Caudate nucleus (tissue), 63 donors: ENCODE measurements at places on chromosomes 1 and 21.

DNA sequence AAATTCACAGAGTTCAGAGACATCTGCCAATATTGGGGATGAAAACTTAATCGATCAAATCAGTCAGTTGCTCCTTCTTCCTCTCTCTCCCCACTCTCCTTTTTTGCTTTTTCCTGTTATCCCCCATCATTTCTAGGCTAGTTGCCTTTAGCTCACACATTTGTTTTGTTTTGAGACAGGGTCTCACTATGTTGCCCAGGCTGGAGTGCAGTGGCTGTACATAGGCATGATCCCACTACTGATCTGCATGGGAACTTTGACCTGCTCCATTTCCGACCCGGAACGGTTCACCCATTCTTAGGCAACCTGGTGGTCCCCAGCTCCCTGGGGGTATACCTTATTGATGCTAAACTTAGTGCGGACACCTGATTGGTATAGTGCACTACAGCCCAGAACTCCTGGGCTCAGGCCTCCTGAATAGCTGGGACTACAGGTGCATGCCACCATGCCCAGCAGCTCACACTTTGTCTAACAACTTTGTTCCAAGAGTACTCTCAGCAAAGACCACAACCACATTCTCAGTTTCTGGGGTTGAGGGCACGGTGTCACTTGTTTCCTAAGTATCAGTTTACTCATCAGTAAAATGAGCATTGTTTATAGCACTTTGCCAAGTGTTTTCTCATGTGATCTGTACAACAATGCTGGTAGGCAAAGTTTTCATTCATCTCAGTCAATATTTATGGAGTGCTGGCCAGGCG is 6.7 kb upstream of the ELOA start:
- no peak for DNase-seq

DNA sequence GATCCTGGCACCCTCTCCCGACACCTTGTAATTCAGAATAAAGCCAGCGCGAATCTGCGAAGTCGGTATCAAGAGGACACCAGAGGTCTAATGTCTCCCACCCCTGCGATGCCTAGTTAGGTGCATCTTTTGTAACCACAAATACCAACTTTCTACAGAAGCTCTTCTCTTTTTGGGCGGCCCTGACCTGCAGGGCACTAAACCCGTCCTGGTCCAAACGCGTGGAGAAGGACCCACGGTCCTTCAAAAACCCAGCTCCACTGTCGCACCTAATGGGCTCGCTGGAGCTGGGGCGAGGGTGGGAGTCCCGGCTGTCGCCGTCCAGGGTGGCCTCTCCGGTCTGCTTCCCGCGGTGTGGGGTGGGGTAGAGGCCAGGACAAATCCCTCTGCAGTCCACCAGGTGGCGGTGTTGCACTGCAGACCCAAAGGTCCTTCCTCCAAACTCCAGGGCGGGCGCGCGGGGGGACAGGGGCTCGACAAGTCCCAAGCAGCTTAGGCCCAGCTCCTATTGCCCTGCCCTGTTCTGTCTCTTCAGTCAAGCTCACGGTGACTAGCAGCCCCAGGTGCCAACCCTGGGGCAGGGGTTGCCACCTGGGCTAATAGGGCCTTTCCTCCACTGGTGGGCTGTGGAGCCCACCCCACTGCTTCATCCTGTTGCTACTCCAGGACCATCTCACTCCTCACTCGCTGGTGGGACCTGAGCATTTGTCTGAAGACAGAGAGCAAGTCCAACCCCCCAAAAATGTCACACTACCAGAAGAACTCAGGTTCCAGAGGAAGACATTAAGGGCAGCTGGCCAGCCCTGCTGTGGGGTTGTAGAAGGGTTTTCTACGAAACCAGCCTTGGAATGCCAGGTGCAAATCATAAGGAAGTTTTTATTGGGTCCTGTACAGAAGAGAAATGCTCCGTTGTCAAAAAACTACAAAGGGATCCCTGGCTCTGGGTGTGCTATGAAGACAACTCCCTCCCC is 2.8 kb downstream of the HES3 start:
- DNase-seq = no peak

- DNase-seq = no peak
Measured at GRCh38 chr1:48676822-48677221, 99.9 kb downstream of the BEND5 start.

DNA sequence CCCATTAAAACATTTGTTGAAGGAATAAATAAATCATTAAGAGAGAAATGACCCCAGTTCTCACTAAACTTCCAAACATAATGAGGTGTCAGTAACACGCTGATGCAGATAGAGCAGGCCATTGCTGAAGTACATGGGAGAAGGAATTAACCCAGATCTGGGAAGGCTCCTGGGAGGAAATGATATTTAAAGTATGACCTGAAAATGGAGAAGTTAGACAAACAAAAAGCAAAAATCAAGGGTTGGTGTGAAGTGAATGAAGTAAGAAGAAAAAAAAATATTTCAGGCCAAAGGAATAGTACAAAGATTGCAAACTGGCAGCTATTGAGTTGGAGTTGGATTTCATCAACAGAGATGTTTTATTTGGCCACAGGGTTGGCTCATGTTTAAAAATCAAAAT is 71.4 kb downstream of the RGS2 start:
- no peak for DNase-seq

DNA sequence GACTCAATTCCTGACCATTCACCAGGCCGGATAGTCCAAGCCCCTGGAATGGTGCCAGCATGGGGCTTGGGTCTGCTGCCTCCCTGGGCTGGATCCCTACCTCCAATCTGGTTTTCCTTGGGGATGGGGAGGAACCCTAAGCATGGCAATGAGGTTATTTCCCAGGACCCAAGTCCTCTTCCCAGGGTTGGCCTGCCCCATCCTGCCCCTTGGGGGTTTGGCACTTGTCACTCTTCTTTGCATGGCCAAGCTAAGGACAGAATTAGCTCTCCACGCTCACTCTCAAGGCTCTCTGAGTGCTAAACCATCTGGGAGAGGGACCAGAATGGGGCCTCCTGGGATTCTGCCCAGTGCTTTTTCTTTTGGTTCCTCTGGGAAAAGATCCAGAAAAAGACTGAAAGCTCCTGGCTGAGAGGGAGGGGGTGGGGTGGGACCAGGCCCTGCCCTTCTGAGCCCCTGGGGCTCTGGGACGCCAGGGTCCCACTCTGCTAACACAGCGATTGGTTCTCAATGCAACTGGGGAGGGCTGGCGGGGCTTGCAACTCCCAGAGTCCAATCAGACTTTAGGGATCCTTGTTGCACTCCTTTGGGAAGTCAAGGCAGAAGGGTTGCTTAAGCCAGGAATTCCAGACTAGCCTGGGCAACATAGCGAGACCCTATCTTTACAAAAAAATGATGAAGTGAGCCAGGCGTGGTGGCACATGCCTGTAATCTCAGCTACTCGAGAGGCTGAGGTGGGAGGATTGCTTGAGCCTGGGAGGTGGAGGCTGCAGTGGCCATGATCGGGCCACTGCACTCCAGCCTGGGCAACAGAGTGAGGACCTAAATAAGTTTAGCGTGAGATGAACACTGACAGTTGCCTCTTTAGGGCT is 52.7 kb downstream of the DHRS3 start:
- DNase-seq = no peak

GRCh38 chr1:27257155-27257554 is 22.7 kb downstream of the WDTC1 start:
- DNase-seq = no peak

- no peak for DNase-seq
Measured at GRCh38 chr1:26705788-26706311, 10.0 kb downstream of the ARID1A start.

DNA sequence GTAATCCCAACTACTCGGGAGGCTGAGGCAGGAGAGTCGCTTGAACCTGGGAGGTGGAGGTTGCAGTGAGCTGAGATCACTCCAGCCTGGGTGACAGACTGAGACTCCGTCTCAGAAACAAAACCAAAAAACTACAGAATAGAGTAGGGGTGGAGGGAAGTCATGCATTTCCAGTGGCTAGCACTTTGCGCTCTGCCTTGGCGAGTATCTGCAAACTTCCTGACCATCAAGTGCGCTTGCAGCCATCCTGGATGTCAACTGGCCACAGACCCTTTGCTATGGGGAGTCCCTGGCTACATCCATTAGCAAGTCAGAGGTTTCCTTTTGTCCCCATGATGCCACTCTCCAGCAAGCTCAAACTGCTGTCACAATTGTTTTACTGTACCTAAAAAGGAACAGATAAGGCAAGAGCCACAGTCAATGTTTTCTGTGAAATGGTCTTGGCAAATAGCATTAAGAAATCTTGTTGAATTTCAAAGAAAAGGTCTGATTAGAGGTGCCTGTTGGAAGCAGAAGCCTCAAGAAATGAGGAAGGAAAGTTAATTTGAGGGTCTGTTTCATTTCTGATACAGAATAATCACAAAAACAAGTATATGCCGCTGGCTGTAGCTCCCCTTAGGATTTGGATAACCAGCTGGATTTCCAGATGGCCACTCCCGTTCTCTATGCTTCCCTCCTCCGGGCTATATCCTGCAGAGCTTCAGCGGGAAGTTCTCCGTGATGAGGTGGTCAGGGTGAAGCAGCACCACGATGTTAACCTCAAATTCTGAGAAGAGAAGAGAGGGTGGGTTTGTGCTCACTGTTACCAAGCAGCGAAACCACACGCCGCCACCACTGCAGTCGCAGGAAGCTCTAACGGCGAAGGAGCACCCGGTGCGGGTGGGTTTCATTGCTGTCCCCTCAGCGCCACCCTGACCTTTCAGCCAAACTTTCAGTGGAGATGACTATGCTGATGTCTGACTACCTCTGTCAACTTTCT is 42.0 kb downstream of the VPS26C start:
- DNase-seq = no peak

DNA sequence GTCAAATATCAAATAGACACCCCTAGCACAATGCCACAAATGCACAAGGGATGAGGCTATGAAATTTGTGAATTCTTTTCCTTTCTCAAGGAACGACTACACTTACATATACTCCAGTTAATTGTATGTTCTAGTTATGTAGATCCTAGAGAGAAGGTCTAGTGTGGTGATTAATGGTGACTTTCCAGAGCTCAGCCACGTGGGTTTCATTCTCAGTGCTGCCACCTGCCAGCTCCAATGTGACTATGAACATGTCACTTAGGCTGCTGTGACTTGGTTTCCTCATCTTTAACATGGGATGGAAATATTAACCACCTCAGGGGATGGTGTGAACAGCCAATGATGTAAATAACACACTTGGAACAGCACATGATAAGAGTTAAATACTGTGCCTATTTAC is 138.3 kb downstream of the APP start:
- DNase-seq = no peak

DNA sequence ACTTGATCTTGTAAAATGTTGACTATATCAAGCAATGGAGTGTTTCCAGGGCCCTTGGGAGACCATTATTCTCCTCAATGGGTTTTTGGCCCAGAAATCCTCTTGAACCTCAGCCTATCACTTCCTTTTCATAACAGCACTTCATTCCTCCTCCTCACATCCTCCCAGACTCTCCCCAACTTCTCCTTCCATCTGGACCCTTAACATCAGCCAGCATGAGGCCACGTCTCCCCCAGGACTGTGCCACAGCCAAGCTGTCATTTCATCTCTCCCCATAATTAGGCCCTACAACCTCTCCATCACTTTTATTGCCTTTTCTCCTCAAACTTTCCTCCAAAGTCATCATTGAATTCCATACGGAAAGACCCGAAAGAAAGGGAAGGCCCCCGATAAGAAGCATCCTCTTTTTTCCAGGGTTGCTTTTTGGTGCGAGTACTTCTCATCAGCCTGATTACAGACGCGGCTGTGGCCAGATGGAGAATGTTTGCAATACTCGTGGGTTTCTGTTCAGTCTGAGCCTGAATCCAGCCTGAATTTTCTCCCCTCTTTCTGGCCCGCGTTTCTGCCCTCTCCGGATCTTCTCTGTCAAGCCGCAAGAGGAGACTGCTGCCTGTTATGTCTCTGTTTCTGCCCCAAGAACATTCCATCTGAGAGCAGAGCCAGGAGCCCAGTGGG is 52.7 kb upstream of the SLC25A33 start:
- DNase-seq = no peak

DNA sequence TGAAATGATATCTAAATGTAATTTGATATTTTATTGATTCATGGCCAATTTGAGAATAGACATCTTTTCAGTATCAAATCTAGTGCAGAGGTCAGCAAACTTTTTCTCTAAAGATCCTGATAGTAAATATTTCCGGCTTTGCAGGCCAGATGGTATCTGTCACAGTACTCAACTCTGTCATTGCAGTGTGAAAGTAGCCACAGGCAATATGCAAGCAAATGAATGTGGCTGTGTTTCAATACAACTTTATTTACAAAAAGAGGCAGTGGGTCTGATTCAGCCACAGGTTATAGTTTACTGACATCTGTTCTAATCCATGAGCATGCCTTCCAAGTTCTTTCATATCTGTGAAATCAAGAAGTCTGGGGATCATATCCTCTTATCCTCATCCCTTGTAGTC is 221.2 kb downstream of the PRDM2 start:
- no peak for DNase-seq

DNA sequence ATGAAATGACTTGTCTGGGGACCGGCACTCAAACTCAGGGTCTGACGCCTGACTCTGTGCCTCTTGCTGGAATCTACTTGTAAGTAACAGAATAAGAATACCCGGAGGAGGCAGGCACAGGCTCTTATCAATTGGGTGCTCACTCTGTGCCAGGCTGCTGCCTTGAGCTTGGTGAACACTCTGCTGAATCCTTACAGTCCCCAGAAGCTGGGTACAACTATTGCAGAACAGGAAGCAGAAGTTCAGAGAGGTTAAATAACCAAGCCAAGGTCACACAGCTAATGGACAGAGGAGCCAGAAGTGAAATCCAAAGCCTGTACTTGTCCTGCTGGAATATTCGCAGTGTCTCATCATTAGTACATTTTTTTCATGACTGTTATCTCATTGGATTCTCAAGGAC is 86.0 kb downstream of the EPHB2 start:
- no peak for DNase-seq

DNA sequence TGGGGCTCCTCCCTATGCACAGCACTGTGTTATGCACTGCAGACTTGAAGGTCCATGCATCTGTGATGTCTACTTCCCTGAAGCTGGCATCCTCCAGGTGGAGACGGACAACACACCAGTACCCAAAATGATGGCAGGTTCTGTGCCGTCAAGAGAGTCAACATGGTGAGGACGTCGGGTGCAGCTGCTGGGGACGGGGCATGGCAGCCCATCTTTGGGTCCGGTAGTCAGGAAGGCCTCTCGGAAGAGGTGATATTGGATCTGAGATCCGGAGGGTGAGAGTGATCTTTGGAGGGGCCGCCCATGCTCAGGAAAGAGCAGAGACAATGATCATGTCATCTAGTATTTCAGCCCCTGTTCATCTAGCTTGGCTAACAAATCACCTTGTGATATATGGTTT is 104.1 kb downstream of the RIPK4 start:
- DNase-seq = no peak

DNA sequence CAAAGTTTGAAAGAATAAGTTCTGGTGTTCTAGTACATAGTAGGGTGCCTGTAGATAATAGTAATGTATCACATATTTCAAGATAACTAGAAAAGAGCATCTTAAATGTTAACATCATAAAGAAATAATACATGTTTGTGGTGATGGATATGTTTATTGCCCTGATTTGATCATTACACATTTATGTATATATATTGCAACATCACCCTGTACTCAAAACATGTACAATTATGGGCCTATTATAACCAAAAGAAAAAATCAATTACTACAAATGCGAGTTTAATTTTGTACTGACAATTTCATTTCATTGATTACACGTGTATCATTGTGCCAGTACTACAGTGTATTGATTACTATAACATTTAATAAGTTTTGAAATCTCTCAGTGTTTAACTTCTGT is 609.2 kb upstream of the BRINP3 start:
- DNase-seq = no peak

GRCh38 chr1:169329383-169329782 is 38.2 kb downstream of the NME7 start:
- no peak for DNase-seq

GRCh38 chr1:168921629-168922028 is 184.9 kb upstream of the ATP1B1 start:
- DNase-seq = no peak
